CD14-positive monocyte (primary cell): ENCODE measurements at places on chromosomes 5 and 9.

DNA sequence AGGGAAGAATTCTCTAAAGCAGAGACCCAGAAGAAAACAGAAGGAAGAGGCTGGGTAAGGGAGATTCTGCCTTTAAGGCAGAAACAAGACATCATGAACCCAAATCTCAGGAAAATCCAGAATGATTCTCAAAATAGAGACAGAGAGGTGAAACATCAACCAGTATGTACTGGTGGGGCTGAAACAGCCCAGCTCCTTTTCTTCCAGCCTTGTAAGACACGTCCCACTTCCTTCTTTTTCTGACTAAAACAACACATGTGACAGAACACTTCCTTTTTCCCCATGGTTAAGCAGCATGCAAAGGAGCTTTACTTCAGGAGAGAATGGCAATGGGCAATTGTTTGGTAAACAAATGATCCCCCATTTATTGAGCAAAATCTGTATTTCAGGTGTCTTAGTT, 230.8 kb upstream of the NR4A3 start:
- DNase-seq, result peak; percentile 86

GRCh38 chr5:153101235-153102180, 389.0 kb upstream of the GRIA1 start:
- DNase-seq, result no peak

GRCh38 chr5:7422316-7423106, 26.6 kb downstream of the ADCY2 start:
- no peak for DNase-seq

DNA sequence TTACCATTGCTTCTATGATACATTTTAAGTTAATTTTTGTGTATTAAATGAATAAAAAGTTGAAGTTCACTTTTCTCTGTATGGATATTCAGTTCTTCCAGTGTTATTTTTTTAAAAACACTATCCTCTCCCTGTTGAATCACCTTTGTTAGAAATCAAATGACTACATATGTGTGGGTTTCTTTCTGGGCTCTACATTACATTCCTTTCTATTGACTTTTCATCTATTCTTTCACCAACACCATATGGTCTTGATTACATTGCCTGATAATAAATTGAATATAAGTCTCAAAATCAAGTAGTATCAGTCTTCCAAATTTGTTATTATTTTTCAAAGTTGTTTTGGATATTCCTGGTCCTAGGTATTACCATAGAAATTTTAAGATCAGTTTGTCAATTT, 7.3 kb upstream of the RASEF start:
- no peak for DNase-seq

GRCh38 chr5:153463806-153464205, 26.7 kb upstream of the GRIA1 start:
- DNase-seq, result no peak

- DNase-seq, result no peak
These were observed 190.0 kb downstream of the CDH12 start for GRCh38 chr5:22663134-22663533.

DNA sequence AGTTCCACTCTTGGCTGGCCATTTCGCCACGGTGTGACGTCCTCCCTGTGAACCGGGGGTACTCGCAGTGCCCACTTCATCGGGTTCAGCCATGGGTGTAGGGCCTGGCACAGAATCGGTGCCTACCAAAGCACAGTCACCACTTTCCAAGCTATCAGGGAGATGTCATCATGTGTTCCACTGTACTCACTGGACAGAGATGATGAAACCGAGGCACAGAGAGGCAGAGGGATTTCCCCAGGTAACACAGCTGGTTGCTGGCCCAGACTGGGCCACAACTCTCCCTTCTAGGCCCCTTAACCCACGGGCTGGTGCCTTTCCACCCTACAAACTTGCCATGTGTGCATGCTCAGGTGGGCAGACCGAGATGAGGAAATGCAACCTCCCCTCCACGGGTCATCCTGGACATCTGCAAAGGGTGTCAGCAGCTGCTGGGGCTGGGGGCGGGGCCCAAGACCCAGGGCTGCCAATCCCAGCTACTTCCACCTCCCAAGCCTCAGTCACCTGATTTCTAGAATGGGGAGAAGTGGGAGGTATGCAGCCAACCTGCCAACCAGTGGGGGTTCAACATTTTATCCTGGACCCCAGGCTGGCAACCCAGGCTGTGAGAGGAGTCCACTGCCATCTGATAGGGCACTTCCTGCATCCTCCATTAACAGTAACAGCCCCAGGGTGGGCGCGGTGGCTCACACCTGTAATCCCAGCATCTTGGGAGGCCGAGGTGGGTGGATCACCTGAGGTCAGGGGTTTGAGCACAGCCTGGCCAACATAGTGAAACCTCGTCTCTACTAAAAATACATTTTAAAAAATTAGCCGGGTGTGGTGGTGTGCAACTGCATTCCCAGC, 893 bp upstream of the SH2D3C start:
- peak; percentile 95 for DNase-seq

- DNase-seq, result no peak
These were observed 11.2 kb upstream of the SET start for GRCh38 chr9:128677794-128678193.

DNA sequence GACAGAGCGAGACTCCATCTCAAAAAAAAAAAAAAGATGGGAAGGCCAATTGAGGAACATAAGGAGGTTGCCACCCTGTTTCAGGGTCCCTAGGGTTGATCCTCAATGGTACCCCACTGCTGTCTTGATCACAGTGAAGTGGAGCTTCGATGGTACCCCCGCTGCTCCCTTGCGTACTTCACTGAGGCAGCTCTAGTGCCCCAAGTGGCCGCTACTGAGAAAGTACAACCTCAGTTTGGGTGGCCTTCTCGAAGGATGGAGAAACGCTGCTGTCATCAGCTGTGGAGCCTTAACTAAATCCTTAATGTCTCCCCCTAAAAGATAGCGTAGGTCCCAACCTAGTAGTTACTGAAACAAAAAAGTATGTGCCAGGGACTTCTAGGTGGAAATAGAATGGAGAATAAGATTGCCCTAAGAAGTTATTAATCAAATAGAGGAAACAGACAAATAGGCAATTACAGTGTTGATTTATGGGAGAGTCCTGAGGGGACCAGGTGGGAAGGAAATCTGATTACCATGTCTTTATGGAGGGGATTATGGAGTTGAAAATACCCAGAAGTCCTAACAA, 6.3 kb downstream of the TESK1 start:
- DNase-seq, result peak; percentile 60

DNA sequence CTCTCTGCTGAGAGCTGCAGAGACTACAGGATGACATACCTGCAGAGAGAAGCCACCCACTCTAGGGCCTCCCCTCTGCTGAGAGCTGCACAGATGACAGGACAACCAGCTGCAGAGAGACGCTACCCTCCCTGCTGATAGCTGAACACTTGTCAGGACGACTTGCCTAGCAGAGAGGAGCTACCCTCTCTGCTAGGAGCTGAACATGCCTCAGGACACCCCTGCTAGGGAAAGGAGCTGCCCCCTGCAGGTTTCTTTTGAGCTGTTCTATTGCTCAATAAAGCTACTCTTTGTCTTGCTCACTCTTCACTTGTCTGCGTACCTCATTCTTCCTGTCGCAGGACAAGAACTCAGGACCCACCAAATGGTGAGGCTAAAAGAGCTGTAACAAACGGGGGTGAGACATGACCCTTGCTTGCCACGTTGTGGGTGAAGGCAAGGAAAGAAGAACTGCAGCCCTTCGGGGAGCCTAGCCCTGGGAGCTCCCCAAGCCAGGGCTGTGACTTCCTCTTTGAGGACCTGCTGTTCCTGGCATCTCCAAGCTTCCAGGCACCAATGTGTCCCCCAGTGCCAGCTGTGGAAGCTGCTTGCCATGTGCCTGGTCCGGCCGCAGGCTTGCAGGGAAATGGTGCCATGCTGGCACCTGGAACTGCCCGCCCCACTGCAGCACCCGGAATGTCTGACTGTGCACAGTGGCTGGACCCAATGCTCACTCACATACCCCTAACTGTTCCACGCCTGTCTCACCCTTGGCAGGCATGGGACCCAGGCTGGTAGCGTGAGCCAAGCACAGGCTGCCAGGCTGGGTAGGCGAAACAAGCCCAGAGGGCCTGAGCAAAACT, 5.1 kb upstream of the TESK1 start:
- DNase-seq, result no peak

- DNase-seq, result no peak
These were observed 12.2 kb upstream of the TEX48 start for GRCh38 chr9:114694146-114694545.
